Activated CD4-positive, alpha-beta T cell treated with anti-CD3 and anti-CD28 coated beads, Interleukin-2, amount 10 ng/mL, durations not matched to agents 7 days and 5 days (primary cell): ENCODE measurements at places on chromosomes 6 and 20. TPM values are rescaled to one million over a fixed set of nuclear protein-coding genes. Genes with fewer than 3 reads are reported as not detected.
A peak's percentile ranks its signal among the peaks of the same experiment; 100 is the strongest.

DNA sequence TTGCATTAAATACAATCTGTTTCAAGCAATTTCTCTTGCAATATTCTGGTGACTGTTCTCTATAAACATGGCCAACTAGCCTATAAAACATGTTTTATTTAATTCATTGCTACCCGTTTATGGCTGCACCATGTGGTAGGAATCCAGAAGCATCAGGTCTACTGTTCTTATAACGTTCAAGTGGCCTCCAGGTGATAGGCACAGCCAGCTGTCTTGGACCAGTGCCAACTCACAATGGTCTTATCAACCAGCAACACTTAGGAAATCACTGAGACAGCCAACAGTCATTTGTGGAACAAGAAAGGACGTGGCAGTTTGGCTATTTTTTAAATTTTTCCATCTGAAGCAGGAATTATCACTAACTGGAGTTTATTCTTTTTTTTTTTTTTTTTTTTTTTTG is 193.6 kb downstream of the NKAIN2 start:
- no peaks in the 10 kb centered on the region for H3K4me1 ChIP-seq
- H3K36me3 ChIP-seq, result no peaks in the 10 kb centered on the region
- H3K4me3 ChIP-seq, result no peak overlapping the region
- no peak overlapping the region for H3K27ac ChIP-seq

Gene HAO1
- total RNA-seq, result not detected

DNA sequence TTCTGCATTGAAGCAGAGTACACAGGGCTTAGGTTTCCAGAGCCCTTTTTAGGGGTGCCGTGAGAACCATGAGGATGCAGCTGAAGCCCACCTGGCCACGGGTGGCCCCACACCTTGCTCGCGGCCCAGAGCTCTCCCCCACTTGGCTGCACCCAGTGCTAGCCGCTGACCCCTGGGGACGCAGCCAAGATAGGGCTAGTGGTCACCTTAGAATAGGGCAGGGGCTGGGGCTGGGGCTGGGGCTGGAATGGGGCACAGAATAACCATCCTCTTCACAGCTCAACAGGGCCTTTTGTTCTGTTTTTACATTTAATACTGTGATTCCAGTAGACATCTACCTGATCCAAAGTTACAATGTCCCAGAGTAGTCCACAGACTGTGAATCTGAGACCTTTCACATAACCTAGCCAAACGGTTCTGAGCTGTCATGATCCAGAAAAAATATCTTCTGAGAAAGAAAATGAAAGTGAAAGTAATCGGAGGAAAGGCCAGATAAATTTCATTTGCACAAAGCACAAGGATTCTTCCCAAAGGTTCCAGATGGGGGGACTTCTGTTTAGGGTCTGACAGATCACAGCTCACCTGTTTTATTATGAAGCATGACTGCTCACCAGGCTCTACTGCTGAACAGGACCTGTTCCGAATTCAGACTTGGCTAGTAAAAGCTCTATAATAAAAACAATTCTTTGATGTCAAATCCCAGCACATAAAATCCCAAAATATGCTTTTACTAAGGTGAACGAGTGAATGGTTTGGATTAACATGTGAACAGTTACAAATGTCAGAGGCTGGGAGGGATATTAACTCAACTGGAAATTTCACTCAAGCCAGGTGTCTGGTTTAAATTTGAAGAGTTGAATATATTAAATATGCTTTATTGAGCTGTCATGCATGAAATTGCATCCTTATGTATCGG is 401.9 kb downstream of the THBS2 start:
- H3K4me1 ChIP-seq, result peaks cover 3% of the 10 kb centered on the region
- no peak for DNase-seq
- no peaks in the 10 kb centered on the region for H3K27me3 ChIP-seq
- H3K4me3 ChIP-seq, result no peak overlapping the region

GRCh38 chr6:68778356-68779020 is 143.4 kb downstream of the ADGRB3 start:
- H3K36me3 ChIP-seq, result no peaks in the 10 kb centered on the region
- H3K27ac ChIP-seq, result no peak overlapping the region
- H3K27me3 ChIP-seq, result no peaks in the 10 kb centered on the region
- H3K4me3 ChIP-seq, result no peak overlapping the region

- no peak overlapping the region for H3K4me3 ChIP-seq
- H3K36me3 ChIP-seq, result peaks cover 3% of the 10 kb centered on the region
- no peak overlapping the region for H3K27ac ChIP-seq
- H3K4me1 ChIP-seq, result peaks cover 24% of the 10 kb centered on the region
Measured at GRCh38 chr6:127263481-127263880, 3.2 kb upstream of the RNF146 start.

Gene TAAR1
- total RNA-seq, result not detected

Gene DDO
- total RNA-seq, result not detected

DNA sequence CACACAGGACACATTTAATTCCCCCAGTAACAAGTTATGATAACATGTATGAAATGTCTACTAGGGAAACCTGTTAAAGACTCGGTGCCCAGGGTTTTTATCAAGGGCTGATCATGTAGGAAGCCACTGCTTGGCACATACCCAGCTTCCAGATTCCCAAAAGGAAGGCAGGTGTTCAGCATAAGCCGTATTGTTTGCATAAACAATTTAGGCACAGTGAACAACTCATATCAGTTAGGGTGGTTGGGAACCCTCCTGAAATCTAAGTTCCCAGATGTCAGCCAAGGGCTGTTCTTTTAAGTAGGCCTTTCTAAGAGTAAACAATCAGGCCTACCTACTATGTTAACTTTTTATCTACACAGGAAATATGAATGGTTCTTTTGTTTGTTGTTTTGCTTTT is 74.1 kb downstream of the ASXL1 start:
- no peak overlapping the region for H3K4me3 ChIP-seq
- peaks cover 76% of the 10 kb centered on the region for H3K36me3 ChIP-seq
- DNase-seq, result no peak
- H3K27ac ChIP-seq, result peak overlapping the region; percentile 16
- no peaks in the 10 kb centered on the region for H3K27me3 ChIP-seq

GRCh38 chr6:154960854-154961530 is 34.1 kb upstream of the TIAM2 start:
- H3K27me3 ChIP-seq, result no peaks in the 10 kb centered on the region
- no peaks in the 10 kb centered on the region for H3K36me3 ChIP-seq
- DNase-seq, result no peak

Gene C6orf15
- total RNA-seq, result not detected

- H3K27me3 ChIP-seq, result no peaks in the 10 kb centered on the region
- H3K4me1 ChIP-seq, result no peaks in the 10 kb centered on the region
- no peak for DNase-seq
- no peak overlapping the region for H3K27ac ChIP-seq
Measured at GRCh38 chr6:118135371-118135770, 228.3 kb downstream of the SLC35F1 start.

Gene SRSF6
- 166 TPM for total RNA-seq

DNA sequence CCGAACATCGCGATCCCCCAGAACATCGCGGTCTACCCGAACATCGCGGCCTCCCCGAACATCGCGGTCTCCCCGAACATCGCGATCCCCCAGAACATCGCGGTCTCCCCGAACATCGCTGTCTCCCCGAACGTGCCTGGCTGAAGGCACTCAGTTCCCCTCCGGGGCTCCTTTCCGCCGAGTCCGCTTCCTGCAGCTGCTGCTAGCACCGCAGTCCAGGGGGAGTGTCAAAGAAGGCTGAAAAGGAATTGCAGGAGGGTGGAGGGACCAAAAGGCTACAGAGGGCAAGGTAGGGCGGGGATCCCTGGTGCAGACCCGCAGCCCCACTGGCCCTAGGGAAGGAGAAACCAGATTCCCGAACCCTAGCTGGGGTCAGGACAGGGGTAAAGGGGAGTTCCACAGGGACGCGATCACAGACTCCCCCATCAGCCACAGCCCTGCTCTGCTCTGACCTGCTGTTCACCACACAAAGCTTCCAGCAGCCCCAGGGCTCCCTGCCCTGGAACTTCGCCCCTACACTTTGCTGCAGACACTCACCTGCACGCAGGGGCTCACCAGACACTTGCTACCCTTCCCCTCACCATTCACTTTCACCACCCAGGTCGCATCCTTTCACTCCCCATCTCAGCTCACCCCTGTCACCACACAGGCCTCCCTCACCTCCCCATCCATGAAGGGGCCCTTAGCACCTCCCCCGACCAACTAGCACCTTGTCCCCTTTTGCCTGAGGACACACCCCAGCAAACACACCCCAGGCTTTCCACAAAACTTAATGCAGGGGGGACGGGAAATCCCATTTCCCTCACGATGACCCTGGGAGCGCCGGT is 1.7 kb downstream of the ULBP1 start:
- peak; percentile 30 for DNase-seq
- peaks cover 7% of the 10 kb centered on the region for H3K36me3 ChIP-seq
- peaks cover 31% of the 10 kb centered on the region for H3K4me1 ChIP-seq
- peak overlapping the region; percentile 75 for H3K4me3 ChIP-seq
- H3K27me3 ChIP-seq, result peaks cover 79% of the 10 kb centered on the region
- H3K27ac ChIP-seq, result peak overlapping the region; percentile 90

- H3K4me1 ChIP-seq, result peaks cover 13% of the 10 kb centered on the region
- H3K36me3 ChIP-seq, result peaks cover 48% of the 10 kb centered on the region
- no peak for DNase-seq
- no peaks in the 10 kb centered on the region for H3K27me3 ChIP-seq
- H3K4me3 ChIP-seq, result no peak overlapping the region
- H3K27ac ChIP-seq, result no peak overlapping the region
Measured at GRCh38 chr6:152119831-152120230, 312.3 kb downstream of the ESR1 start.

DNA sequence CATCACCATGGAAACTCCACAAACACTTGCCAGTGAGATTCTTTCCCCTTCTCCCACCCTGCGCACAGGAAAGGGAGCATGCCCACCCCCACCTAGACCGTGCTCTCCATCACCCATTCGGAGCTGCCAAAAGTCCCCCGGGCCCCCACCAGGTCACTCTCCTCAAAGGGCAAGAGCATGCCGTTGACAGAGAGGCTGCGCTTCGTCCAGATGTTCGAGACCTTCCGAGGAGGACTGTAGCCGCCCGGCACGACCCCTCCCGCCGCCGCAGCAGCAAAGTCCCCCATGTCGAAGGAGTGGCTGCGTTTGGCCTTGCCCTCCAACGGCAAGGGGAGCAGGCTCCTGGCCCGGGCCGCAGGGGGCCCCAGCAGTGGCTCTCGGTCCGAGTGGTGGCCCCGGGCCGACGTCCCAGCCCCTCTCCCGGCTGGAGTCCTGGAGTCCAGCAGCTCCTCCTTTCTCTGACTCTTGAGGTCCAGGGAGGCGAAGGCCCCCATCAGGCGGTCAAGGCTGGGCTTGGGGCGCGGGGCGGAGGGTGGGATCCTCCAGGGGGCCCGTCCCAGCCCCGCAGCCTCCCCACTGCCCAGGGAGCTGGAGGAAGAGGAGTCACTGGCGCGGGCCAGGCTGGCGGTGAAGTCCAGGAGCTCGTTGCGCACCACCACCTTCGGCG is 195.2 kb downstream of the LRFN2 start:
- H3K27me3 ChIP-seq, result peaks cover 2% of the 10 kb centered on the region
- no peak for DNase-seq
- H3K4me3 ChIP-seq, result no peak overlapping the region
- peak overlapping the region; percentile 77 for H3K27ac ChIP-seq
- H3K4me1 ChIP-seq, result peaks cover 52% of the 10 kb centered on the region

GRCh38 chr6:56766806-56767178 is 124.1 kb upstream of the DST start:
- no peak overlapping the region for H3K4me3 ChIP-seq
- H3K4me1 ChIP-seq, result no peaks in the 10 kb centered on the region
- no peak for DNase-seq
- no peak overlapping the region for H3K27ac ChIP-seq
- no peaks in the 10 kb centered on the region for H3K27me3 ChIP-seq
- no peaks in the 10 kb centered on the region for H3K36me3 ChIP-seq

- H3K36me3 ChIP-seq, result peaks cover 12% of the 10 kb centered on the region
- H3K4me1 ChIP-seq, result peaks cover 50% of the 10 kb centered on the region
- H3K4me3 ChIP-seq, result no peak overlapping the region
- no peak overlapping the region for H3K27ac ChIP-seq
Measured at GRCh38 chr6:16511040-16511660, 250.1 kb downstream of the ATXN1 start.

Gene RBPJL
- not detected for total RNA-seq

DNA sequence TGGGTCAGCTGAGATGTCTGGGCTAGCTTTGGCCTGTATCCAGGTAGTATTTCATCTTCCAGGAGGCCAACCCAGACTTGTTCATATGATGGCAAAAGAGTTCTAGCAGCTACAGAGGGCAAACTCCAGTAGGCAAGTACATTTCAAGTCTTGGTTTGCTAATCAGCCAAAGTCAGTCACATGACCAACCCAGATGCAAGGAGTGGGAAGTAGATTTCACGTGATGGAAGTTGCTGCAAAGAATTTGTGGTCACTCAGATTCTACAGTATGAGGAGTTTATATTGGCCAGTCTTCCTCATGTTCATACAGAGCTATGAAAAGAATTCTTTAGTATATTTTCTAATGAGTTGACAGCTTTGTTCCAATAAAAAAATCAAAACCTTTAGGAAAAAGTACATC is 101.8 kb downstream of the PHACTR1 start:
- H3K27ac ChIP-seq, result no peak overlapping the region
- H3K27me3 ChIP-seq, result no peaks in the 10 kb centered on the region
- H3K4me3 ChIP-seq, result no peak overlapping the region
- no peaks in the 10 kb centered on the region for H3K36me3 ChIP-seq
- no peak for DNase-seq

GRCh38 chr6:107706516-107707115 is 117.5 kb downstream of the SCML4 start:
- no peak overlapping the region for H3K4me3 ChIP-seq
- DNase-seq, result no peak
- H3K4me1 ChIP-seq, result peaks cover 32% of the 10 kb centered on the region
- no peaks in the 10 kb centered on the region for H3K27me3 ChIP-seq
- H3K27ac ChIP-seq, result no peak overlapping the region
- H3K36me3 ChIP-seq, result peaks cover 42% of the 10 kb centered on the region

Gene SLC44A4
- not detected for total RNA-seq

DNA sequence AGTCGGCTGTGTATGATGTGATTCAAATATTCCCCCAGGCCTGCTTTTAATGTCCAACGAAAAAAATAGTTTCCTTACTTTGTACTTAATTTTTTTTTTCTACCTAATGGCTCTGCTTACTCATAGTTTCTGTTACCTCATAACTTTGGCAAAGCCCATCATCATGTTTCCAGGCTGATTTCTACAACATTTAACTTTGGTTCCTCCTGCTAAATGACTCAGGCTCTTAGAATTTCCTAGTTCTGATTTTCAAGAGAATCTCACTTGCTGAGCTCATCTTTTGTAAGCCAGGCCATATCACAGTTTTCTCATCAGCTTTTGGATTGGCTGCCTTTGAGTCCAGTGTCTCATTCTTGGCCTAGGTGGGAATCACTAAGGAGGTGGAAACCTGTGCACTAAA is 323.1 kb downstream of the HDGFL1 start:
- DNase-seq, result no peak
- no peaks in the 10 kb centered on the region for H3K36me3 ChIP-seq
- no peak overlapping the region for H3K4me3 ChIP-seq

- no peak overlapping the region for H3K4me3 ChIP-seq
- no peak for DNase-seq
- H3K36me3 ChIP-seq, result no peaks in the 10 kb centered on the region
- H3K27ac ChIP-seq, result no peak overlapping the region
- no peaks in the 10 kb centered on the region for H3K4me1 ChIP-seq
Measured at GRCh38 chr6:17172836-17173470, 71.1 kb downstream of the STMND1 start.
